SHP77 treated with DMSO at 0.1 percent for 48 hours (cell line): ENCODE measurements at places on chromosomes 11 and 22.

DNA sequence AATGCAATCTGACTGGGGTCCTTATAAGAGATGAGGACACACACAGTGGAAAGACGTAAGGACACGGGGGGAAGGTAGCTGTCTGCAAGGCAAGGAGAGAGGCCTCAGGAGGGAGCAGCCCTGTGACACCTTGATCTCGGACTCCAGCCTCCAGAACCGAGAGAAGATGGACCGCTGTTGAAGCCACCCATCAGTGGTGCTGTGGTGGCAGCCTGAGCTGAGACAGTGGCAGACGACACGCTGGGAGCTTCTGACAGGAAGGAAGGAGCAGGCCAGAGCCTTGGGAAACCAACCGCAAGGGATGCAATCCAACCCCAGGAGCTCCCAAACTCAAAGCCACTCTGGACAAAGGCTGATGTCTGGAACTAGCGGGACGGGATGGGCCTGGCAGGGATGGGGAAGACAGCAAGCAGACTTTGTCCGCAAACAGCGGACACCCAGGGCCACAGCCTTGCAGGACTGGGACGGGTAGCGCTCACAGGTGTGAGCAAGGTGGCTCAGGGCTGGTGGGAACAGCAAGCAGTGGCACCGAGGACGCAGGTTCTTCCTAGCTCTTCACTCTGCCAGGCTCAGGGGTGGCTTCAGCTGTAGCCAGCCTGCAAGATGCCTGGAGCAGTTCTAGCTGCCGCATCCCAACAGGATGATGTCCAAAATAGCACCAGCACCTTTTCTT lies 10.9 kb downstream of the LTO1 start:
- no peak for DNase-seq

- DNase-seq = no peak
These were observed 640.0 kb upstream of the ANO5 start for GRCh38 chr11:21552911-21553310.

DNA sequence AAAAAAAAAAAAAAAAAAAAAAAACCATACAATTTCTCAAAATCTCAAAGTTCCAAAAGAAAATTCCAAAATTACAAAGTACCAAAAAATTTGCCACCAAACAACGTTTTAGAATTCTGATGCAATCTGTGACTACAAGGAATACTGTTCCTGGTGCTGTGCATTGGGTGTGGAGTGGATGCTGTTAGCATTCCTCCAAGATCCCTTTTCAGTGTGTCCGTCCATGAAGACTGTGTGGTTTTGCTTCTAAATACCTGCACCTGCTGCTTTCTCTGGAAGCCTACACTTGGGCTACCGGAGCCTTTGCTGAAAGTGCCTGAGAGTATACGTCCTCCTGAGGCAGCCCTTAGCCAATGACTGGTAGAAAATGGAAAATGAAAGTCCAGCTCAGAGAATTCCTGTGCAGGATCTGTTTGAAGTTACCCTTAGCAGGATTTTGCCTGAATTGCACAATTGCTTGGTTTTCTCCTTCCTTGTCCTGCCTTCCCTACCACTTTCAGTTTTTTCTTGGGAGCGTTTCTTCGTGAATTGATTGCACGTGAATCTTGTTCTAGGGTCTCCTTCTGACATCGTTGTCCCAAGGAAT lies 140.8 kb downstream of the TRPC6 start:
- DNase-seq = no peak

DNA sequence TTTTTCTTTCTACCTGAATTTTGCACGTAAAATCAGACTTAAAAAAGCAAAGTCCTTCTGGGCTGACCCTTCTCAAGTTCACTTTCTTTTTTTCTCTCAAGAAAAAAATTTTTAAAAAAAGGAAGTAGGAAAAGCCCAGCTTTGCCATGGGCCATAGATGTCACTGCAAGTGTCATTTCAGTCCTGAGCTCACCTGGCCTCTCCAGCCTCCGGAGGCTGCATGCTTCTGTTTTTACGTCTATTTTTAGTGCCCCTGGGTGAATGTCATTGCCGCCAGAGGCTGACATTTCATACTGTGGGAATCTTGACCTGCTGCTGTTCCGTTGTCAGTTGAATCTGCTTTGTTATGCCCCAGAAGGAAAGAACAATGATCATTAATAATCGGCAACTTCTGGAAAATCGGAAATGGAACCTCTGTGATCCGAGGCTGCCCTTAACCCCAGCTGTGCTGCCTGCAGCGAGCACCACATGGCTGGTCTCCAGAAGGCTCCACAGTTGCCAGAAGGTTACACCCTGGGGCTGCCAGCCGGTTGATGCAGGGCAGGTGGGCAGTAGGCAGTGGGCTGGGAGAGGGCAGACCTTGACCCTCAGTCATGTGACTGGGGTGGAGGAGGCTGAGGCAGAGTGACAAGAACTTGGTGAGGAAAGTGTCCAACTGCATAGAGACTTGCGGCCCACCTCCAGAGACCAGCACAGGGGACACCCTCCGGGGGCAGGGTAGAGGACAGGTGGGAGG lies 16.7 kb upstream of the MYEOV start:
- no peak for DNase-seq

DNA sequence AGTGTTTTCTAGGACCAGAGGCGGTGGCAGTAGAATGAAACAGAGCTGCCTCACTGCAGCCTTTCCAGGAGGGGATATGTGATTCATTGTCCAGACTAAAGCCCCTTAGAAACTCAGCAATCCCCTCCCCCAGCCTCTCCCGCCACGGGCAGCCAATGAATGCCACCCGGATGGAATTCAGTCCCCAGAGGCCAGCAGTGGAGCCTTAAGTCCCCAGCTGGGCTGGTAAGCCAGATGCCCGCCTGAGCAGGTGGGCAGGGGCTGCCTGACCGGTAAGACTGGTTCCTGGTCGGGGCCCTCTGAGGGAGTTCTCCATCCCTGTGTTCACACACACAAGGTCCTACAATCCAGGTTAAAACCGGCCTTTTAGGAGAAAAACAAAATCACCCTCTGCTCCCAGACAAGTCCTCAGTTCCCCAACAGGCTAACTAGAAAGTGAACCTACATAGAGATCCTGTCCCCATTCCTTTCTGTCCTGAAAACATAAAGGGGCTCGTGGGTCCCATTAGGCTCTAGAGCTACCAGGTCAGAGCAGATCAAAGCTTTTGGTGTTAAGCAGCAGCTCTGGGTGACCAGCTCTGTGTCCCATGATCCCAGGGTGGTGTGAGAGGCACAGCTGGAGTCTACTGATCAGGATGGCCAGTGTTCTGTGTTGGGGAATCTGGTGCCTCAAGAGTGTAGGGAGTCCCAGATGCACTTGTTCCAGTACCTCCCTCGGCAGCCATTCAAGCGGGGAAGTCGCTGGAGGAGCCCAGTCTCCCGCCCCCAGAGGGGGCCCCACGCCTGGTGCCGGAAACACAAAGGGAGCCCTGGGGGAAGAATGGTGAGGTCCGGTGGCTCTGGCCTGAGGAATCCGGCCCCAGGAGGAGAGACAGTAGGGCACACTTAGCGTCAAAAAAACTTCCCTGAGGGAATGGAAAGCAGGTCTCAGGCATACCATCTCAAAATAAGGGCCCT lies 2.6 kb downstream of the PATZ1 start:
- DNase-seq = no peak

DNA sequence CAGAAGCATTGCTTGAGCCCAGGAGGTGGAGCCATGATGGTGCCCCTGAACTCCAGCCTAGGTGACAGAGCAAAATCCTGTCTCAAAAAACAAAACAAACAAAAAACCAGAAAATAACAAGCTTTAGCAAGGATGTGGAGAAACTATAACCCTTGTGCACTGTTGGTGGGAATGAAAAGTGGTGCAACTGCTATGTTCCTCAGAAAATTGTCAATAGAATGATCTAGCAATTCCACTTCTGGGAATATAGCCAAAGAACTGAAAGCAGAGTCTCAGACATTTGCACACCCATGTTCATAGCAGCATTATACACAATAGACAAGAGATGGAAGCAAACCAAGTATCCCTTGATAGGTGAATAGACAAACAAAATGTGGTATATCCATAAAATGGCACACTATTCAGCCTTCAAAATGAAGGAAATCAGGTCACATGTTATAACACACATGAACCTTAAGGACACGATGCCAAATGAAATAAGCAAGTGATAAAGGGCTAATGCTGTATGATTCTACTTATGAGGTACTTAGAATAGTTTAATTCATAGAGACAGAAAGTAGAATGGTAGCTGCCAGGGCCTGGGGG lies 15.9 kb downstream of the KLHL22 start:
- DNase-seq = no peak

DNA sequence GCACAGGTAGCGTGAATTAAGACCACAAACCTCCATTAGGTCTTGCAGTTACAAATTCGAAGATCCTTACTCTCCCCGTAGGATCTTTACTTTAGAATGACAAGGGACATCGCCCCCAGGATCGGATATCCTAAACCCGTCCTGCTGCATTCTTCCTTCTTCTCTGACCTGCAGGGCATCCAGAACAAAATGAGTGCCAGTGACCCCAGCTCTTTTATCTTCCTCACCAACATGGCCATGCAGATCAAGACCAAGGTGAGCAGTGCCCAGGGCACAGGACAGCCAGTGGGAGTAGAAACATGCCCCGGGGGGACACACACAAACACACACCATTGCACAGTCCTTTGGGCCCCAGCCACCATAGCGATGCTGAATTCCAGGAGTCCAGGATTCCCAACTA lies 42.6 kb upstream of the MPEG1 start:
- no peak for DNase-seq

GRCh38 chr22:39230261-39231196 lies 14.3 kb downstream of the PDGFB start:
- no peak for DNase-seq

DNA sequence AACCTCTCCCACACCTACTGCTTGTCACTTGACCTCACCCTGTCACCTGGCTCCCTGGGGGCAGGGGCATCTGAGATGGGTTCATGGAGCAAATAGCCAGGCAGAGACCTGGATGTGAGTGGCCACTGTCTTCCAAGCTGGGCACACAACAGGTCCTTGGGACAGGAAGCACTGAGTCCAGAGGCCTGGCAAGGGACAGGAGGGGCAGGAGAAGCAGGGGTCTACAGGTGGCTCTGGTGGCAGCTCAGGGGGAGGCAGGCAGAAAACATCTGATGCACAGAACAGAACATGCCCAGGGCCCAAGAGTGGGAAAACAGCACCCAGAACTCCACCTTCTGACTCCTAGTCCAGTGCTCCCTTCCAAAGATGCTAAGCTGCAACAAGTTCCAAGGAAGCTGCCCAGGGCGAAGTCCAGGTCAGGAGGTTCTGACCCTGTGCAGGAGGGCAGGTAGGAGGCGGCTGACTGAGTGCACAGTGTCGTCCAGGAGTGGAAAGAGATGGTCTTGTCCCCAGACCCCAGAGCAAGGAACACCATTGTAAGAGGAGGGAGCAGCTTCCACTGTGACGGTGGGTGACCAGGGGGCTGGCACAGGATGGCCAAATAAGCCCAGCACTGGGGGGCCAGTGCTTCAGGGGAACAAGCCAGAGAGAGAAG lies 3.5 kb downstream of the TNFRSF13C start:
- no peak for DNase-seq

GRCh38 chr11:1656061-1656441 lies 26.5 kb downstream of the KRTAP5-5 start:
- DNase-seq = no peak

DNA sequence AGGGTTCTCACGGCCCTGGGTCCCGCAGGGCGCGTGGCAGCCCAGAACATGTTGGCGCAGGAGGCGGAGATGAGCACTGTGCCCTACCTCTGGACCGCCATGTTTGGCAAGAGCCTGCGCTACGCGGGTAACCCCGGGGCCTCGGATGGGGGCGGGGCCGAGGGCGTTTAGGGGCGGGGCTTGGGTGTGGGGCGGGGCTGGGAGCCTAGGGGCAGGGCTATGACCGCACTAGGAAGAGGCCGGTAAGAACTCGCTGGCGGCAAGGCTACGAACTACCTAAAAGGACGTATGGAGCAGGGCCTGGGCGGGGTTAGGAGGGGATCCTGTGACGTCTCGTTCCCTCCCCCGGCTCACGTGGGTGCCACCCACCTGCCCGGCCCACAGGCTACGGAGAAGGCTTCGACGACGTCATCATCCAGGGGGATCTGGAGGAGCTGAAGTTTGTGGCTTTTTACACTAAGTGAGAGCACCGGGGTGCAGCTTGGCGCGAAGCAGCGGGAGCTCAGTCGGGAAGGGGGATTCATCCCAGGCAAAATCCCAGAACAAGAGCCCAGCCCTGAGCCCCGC lies 2.8 kb upstream of the LZTR1 start:
- no peak for DNase-seq

GRCh38 chr11:32584921-32585320 lies 1.3 kb downstream of the EIF3M start:
- no peak for DNase-seq

- DNase-seq = no peak
These were observed 13.7 kb downstream of the PAX6 start for GRCh38 chr11:31797190-31798056.

DNA sequence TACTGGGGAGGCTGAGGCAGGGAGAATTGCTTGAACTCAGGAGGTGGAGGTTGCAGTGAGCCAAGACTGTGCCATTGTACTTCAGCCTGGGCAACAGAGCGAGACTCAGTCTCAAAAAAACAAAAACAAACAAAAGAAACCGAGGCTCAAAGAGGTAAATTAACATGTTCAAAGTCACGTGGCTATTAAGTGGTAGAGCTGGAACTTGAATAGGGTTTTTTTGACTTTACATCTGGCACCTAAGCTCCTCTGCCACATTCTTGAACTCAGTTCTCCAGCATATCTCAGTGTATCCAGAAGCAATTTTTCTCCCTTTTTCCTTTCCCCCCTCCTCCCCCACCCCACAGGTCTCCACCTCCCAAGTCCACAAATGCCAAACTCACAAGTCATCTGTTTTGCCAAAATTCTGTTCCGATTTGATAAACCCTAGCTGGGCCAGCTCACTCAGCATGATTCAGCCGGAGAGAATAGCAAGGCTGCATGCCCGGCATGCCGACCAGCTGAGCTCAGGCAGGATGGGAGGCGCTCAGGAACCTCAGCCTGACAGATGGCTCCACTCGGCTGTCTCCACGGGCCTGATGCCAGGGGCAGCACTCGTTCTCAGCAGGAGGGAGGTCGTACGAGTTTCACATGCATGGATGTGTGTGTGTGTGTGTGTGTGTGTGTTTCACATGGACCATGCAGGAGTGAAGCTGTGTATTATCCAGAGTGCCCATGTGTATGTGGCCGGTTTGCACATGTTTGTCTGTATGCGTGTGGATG lies 63.2 kb upstream of the RRAS2 start:
- DNase-seq = no peak

GRCh38 chr11:76135491-76135890 lies 70.8 kb downstream of the WNT11 start:
- no peak for DNase-seq

- DNase-seq = no peak
These were observed 88.4 kb downstream of the CACNA1I start for GRCh38 chr22:39658806-39659463.

DNA sequence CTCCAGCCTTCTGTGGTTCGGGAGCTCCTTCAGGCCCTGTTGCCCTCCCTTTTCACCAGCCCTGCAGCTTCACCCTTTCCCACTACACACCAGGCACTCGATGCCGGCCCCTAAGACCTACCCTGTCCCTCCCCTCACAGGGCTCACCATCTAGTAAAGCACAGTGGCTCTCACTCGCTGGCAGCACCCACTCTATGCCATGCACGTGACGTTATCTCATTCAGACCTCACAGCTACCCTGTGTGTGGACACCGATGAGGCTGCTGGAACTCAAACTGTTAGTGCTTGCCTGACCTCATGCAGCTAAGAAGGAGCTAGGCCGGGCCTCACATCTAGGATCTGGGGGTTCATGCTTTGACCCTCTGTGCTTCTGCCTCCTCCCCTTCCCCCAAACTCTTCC lies 45.5 kb downstream of the SCN3B start:
- DNase-seq = no peak

GRCh38 chr11:88179141-88179540 lies 3.9 kb upstream of the RAB38 start:
- no peak for DNase-seq

GRCh38 chr11:127199306-127199801 lies 198.8 kb upstream of the KIRREL3 start:
- DNase-seq = no peak
